ENCODE measurements at places on chromosomes 1 and 21.

DNA sequence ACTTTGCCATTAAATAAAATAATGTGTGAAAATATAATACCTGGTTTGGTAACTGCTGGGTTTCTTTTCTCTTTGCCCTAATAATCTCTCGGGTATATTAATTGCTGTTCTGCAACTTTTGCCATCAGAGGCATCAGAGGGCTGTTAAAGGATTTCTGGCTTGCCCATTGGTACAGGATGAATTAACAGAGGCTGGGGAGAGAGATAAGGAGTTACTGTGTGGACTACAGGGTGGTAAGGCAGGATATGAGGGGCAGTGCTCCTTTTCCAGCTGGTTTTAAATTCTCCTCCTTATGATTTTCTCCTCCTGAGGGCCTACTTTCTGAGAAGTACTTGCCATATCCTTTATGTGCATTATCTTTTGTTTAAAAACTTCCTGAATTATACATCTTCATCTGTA lies 48.3 kb downstream of the FGGY start:
- DNase-seq: no peak

GRCh38 chr21:28871388-28872010 lies 121.2 kb downstream of the LTN1 start:
- DNase-seq: no peak

GRCh38 chr1:206657751-206658150 lies 22.4 kb downstream of the DYRK3 start:
- DNase-seq: no peak

GRCh38 chr1:2304921-2305681 lies 77.0 kb downstream of the SKI start:
- DNase-seq: no peak

DNA sequence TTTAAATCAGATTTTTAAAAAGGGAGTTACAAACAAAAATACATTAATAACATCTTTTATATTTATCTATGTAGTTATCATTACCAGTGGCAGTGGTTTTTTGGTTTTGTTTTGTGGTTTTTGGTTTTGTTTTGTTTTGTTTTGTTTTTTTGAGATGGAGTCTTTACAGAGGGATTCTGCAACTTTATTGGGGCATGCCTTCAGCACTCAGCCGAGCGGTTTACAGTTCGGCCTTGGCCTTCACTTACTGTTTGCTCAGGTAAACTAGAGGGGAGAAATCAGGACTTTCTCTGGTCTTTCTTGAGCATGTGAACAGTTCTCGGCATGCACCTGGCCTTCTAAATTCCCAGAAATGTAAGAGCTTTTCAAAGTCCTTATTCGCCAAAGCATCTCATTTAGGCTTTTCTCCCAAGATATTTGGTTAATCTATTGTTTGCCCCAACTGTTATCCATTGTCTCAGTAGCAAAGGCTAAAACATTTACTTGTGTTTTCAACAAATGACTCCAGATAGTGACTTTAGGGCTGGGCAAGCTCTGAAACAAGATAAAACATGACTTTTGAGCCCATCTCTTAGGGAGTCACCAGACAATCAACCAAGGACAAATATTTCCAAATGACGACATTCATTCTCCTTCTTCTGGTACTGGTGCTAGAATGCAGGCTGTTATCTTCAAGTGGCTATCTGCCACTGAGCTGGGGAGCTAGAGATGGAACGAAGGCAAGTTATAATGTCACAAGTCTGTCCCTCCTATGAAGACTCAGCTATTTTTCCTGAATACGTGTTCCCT lies 48.4 kb upstream of the ADORA3 start:
- DNase-seq: no peak

GRCh38 chr1:16155537-16156410 lies at the start of gene EPHA2:
EPHA2 (minus strand) TSS chr1:16156069; CDS start chr1:16155932, 137 bp downstream.
- DNase-seq: peak; percentile 95

- no peak for DNase-seq
Observed at GRCh38 chr21:31265366-31266013, 78.6 kb downstream of the TIAM1 start.

- no peak for DNase-seq
Observed at GRCh38 chr1:196002906-196003305, 605.3 kb downstream of the KCNT2 start.

DNA sequence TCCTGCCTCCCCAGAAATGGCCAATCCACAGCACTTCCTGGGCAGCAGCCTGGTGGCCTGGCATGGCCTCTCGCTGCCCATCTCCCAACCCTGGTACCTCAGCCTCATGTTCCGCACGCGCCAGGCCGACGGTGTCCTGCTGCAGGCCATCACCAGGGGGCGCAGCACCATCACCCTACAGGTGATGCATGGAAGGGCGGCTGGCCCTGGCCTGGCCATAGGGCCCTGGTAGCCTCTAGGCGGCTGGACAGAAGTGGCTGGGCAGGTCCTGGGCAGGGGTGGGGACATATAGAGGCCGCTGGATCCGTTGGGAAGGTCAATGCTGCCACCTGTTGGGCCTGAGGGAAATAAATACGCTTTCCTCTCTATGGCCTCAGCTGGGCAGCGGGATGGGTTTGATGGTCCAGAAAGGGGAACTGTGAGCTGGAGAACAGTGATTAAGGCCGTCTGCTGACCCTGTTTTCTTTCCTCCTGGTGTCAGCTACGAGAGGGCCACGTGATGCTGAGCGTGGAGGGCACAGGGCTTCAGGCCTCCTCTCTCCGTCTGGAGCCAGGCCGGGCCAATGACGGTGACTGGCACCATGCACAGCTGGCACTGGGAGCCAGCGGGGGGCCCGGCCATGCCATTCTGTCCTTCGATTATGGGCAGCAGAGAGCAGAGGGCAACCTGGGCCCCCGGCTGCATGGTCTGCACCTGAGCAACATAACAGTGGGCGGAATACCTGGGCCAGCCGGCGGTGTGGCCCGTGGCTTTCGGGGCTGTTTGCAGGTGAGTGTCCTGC lies 14.4 kb downstream of the CELSR2 start:
- DNase-seq: peak; percentile 98
